ENCODE measurements at places on chromosomes 7 and 10. TPM values are rescaled to one million over a fixed set of nuclear protein-coding genes. Genes with fewer than 3 reads are reported as not detected.

DNA sequence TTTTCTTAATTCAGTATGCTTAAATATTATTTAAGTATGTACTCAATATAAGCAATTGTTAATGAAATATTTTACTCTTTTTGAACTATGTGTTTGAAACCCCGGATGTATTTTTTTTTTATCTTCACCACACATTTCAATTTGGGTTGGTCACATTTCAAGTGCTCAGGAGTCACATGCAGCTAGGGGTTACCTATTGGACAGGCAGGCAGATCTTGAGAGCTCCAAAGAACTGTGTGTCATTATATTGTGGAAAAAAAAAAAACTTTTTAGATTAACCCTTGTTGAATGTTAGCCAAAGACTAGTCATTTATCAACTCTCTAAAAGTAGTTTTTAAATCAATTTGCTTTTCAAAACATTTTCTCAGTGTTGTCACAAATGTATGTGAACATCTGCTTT lies 37.2 kb downstream of the IKZF1 start:
- peaks cover 6% of the 10 kb centered on the region for H3K4me1 ChIP-seq
- DNase-seq, result no peak
- H3K27me3 ChIP-seq, result peaks cover 21% of the 10 kb centered on the region
- no peak overlapping the region for H3K4me3 ChIP-seq

DNA sequence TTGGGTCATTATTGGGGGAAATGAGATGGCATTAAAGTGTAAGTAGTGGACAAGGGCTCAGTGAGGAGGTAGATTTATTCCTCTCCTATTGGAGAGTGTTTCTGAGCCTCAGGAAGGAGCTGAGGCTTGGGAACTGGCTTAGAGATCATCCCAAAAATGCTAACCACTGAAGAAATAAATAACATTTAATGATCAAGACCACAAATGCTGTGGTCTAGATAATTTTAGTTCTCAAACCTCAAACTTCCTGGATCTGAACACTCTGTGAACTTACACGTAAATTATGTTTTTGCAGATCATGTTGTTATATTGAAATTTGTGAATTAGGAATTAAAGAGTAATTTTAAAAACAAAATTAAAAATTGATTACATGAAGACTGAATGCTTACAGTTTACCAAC lies 27.3 kb downstream of the MDFIC start:
- DNase-seq, result no peak
- no peaks in the 10 kb centered on the region for H3K4me1 ChIP-seq
- no peak overlapping the region for H3K27ac ChIP-seq
- H3K36me3 ChIP-seq, result no peaks in the 10 kb centered on the region

- peak; percentile 89 for DNase-seq
- H3K36me3 ChIP-seq, result no peaks in the 10 kb centered on the region
- no peaks in the 10 kb centered on the region for H3K27me3 ChIP-seq
- H3K27ac ChIP-seq, result peak overlapping the region; percentile 100
These were observed 46.3 kb downstream of the EGFR start for GRCh38 chr7:55065079-55065478.

DNA sequence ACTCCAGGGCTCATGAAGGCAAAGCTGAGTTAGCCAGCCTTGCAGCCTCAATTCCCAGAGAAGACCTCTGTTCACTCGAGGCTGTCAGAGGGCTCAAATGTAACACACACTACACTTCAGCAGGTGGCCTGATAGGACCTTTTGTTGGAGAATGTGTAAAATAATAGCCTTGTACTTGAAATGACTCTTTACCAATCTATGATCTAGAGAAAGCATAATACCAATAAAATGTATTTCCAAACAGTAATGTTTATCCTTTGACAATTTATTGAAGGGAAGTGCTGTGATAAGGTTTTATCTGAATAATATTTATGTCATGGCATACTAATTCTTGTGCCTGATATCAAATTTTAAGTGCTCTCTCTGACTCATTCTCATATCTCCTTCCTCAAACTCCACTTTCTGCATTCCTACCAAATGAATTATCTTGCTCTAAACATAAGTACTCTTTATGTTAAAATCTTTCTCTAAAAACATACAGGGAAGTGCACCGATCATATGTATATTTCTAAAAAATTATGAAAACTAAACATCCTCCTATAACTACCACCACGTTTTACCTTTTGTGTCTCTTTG lies 20.9 kb downstream of the CYP3A7 start:
- H3K27ac ChIP-seq, result no peak overlapping the region
- H3K4me3 ChIP-seq, result no peak overlapping the region
- no peaks in the 10 kb centered on the region for H3K36me3 ChIP-seq
- peaks cover 13% of the 10 kb centered on the region for H3K27me3 ChIP-seq

GRCh38 chr10:112203328-112204076 lies 19.9 kb upstream of the GPAM start:
- no peaks in the 10 kb centered on the region for H3K36me3 ChIP-seq
- H3K4me1 ChIP-seq, result no peaks in the 10 kb centered on the region
- peaks cover 13% of the 10 kb centered on the region for H3K27me3 ChIP-seq
- H3K27ac ChIP-seq, result no peak overlapping the region
- H3K4me3 ChIP-seq, result no peak overlapping the region

DNA sequence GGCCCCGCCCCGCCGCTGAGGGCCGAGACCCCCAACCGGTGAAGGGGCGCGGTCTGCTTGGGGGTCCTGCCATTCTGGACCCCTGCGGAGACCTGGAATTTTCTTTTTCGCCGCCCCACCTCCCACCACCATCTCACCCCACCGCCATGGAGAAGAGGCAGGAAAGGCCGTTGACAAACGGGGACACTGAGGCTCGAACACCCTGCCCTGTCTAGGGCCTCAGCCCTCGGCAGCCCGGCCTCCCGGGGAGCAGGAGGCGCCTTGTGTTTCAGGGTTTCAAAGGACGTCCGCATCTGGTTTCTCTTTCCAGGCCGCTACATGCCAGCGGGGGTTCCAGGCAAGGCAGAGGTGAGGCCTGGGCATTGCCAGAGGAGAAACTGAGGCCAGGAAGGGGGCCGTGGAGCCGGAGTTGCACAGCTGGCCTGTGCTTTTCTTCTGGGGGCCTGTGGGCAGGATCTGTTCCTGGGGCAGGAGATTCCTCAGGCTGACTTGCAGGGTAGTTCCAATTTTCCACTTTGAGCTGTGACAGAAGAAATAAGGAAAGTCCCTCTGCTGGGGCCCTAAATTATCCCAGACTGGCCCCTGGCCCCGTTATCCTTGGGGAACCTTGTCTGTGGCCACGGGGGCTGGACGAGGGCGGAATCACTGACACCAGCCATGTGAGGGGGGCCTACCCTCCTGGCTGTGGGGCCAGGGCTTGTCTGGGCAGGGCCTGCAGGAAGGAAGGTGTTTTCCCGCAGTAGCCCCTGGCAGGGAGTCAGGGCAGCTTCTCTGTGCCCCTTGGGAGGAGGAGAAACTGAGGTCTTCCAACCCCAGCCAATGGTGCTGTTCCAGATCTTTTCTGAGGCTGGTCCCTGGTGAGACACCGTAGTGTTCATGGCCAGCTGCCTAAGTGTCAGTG lies 900 bp upstream of the MICALL2 start:
- H3K27me3 ChIP-seq, result no peaks in the 10 kb centered on the region
- H3K4me3 ChIP-seq, result peak overlapping the region; percentile 65
- peaks cover 2% of the 10 kb centered on the region for H3K36me3 ChIP-seq
- H3K27ac ChIP-seq, result peak overlapping the region; percentile 96
- DNase-seq, result no peak
- peaks cover 50% of the 10 kb centered on the region for H3K4me1 ChIP-seq

GRCh38 chr10:71390921-71391690 lies 5.6 kb upstream of the CDH23 start:
- H3K4me3 ChIP-seq, result no peak overlapping the region
- peaks cover 4% of the 10 kb centered on the region for H3K27me3 ChIP-seq
- no peaks in the 10 kb centered on the region for H3K36me3 ChIP-seq
- H3K4me1 ChIP-seq, result no peaks in the 10 kb centered on the region

DNA sequence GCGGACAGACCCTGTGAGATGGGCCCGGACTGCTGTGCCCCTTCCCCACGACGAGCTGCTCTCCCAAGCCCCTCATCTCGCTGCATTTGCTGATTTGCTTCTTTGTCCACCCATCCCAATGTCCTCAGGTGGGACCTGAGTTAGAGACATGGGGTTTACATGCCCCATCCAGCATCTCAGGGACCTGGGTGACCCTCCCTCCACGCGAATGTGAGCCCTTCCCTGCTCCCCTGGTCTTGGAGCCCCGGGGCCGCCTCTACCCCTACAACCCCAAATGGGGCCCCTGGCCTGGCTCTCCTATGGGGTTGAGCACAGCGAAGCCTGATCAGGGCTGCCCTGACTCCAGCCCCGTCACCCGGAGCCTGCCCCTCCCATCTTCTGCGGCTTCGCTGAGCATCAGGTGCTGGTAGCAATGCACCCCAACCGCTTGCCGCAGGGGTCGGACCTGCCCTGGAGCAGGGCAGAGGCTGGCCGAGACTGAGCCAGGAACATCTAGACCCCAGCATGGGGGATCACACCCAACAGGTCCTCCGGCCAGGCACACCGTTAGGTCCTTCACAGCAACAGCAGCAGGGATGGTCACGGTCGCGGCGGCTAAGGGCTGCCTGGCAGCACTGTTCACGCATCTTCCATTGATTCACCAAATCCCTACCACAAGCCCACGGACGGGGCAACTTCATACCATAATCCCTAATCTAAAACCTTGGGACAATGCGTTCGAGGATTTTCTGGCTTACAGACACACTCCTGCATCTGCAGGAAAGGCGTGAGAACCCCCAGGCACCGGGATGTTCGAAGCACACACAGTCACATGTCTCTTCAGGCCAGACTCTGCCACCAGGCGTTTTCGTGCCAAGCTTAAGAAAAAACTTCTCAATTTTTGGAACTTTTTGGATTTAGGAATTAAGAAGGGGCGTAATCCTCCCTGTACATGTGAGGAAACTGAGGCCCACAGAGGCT lies 15.5 kb downstream of the WDR86 start:
- H3K36me3 ChIP-seq, result no peaks in the 10 kb centered on the region
- no peak for DNase-seq
- H3K27me3 ChIP-seq, result no peaks in the 10 kb centered on the region
- no peak overlapping the region for H3K4me3 ChIP-seq
- no peak overlapping the region for H3K27ac ChIP-seq

DNA sequence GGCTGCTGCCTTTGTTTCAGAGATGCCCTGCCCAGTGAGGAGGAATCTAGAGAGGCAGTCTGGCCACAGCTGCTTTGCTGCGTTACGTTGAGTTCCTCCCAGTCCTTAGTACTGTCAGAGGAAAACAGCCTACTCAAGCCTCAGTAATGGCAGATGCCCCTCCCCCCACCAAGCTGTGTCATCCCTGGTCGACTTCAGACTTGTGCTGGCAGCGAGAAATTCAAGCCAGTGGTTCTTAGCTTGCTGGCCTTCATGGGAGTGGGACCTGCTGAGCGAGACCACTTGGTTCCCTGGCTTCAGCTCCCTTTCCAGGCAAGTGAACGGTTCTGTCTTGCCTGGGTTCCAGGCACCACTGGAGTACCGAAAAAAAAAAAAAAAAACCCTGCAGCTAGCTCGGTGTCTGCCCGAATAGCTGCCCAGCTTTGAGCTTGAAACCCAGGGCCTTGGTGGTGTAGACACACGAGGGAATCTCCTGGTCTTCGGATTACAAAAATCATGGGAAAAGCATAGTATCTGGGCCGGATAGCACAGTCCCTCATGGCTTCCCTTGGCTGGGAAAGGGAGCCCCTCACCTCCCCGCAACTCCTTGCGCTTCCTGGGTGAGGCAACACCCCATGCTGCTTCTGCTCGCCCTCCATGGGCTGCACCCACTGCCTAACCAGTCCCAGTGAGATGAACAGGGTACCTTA lies 9.1 kb downstream of the SDHAF3 start:
- H3K4me3 ChIP-seq, result no peak overlapping the region
- no peaks in the 10 kb centered on the region for H3K27me3 ChIP-seq
- no peak overlapping the region for H3K27ac ChIP-seq
- no peaks in the 10 kb centered on the region for H3K4me1 ChIP-seq
- H3K36me3 ChIP-seq, result no peaks in the 10 kb centered on the region
- DNase-seq, result no peak

DNA sequence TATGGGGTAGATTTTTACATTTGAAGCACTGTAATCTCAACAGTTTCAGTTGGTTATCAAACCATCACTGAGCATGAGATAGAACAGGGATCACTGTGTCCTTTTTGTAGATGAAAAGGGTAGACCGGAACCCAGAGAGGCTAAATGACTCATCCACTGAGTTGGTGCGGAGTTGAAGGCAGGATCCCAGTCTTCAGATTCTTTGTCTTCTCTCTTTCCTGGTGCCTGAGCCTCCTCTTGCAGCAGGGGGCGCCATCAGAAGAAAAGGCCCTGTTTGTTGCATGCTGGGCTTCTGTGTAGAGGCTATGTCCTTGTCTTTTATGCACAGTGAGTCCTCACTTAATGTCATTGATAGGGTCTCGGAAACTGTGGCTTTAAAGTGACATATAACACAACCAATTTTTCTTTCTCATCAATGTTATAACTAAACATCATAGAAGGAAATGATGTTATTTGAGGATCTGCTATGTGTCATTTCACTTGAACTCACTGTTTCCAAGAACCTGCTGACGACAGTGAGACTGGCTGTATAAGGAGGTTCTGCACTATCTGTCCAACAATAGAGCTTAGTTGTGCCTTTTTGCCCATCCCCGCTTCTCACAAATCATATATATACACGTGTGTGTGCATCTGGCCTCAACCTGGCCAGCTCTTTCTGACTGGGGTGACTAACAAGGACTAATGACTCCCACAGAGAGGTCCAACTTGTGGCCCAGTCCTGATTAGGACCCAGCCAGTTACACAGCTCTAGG lies 14.3 kb downstream of the ZNF282 start:
- peak; percentile 38 for DNase-seq
- peaks cover 23% of the 10 kb centered on the region for H3K36me3 ChIP-seq
- no peaks in the 10 kb centered on the region for H3K27me3 ChIP-seq
- no peak overlapping the region for H3K4me3 ChIP-seq
- no peaks in the 10 kb centered on the region for H3K4me1 ChIP-seq

DNA sequence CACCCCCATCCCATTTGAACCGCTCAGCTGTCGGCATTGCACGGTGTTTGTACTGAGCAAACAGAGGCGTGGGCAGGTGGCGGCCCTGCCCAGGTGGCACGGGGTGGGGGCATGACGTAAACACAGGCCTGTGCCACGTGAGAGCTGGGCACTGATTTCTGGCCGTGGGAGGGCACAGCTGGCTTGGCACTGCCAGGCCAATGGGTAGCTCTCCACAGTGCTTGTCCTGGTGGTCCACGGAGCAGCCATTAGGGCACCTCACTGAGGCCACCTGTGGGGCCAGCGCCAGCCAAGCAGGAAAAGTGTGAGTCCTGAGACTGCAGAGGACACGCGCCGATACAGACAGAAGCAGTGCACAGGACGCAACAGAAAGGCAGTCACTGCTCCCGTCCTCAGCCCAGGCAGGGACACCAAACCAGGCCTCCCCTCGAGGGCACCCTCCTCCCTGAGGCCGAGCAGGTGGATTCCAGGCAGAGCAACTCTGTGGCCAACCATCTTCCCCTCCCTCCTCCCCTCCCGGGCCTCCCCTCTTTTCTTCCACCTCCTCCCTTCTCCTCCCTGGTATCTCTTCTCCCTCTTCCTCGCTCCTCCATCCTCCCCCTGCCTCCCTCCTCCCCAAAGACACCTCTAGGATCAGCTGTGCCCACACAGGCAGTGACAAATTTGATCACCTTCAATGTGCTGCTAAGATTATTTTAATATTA lies 258.7 kb downstream of the ELFN1 start:
- no peak overlapping the region for H3K4me3 ChIP-seq
- no peak overlapping the region for H3K27ac ChIP-seq
- H3K4me1 ChIP-seq, result no peaks in the 10 kb centered on the region
- no peak for DNase-seq

GRCh38 chr10:132293201-132293812 lies 14.4 kb downstream of the STK32C start:
- H3K36me3 ChIP-seq, result no peaks in the 10 kb centered on the region
- peaks cover 10% of the 10 kb centered on the region for H3K4me1 ChIP-seq
- no peak overlapping the region for H3K4me3 ChIP-seq

The CCL24 gene
- total RNA-seq, result not detected

The HUS1 gene
- 72.7 TPM for total RNA-seq

The OPALIN gene
- not detected for total RNA-seq

The FAM221A gene
- total RNA-seq, result 8.4 TPM
